Aorta (tissue), 5 donors: ENCODE measurements at places on chromosomes 2 and 18. TPM values are rescaled to one million over a fixed set of nuclear protein-coding genes. Genes with fewer than 3 reads are reported as not detected.

Gene SNTG2
- total RNA-seq, result 4.5 TPM

Gene UGT1A3
- not detected for total RNA-seq

Gene METTL5
- total RNA-seq, result 45.8 TPM

Gene CHRNG
- not detected for total RNA-seq
